Caki2 (cell line): ENCODE measurements at places on chromosomes 2 and 18. TPM values are rescaled to one million over a fixed set of nuclear protein-coding genes. Genes with fewer than 3 reads are reported as not detected.

TANC1 gene
- total RNA-seq = 7.8 and 9.7 TPM in 2 replicates

FARSB gene
- 1.6 and 3.4 TPM in 2 replicates for total RNA-seq

CMPK2 gene
- 4.2 and 10.7 TPM in 2 replicates for total RNA-seq

GKN1 gene
- not detected in 2 replicates for total RNA-seq

ANKRD23 gene
- 1.3 and 9.4 TPM in 2 replicates for total RNA-seq

FAM228A gene
- total RNA-seq = 1.5 TPM in 1 of 2 replicates, not detected in the other

NPPC gene
- not detected in 2 replicates for total RNA-seq

ALPP gene
- not detected in 2 replicates for total RNA-seq

UCN gene
- 2.2 and 5.3 TPM in 2 replicates for total RNA-seq

DLX1 gene
- total RNA-seq = 3.2 and 9.6 TPM in 2 replicates

NYAP2 gene
- not detected in 2 replicates for total RNA-seq

KCNIP3 gene
- total RNA-seq = 1.0 and 1.2 TPM in 2 replicates

NXPH2 gene
- total RNA-seq = 1.6 TPM in 1 of 2 replicates, not detected in the other

ANKRD30B gene
- total RNA-seq = not detected in 2 replicates

STARD6 gene
- total RNA-seq = not detected in 2 replicates

CCDC102B gene
- total RNA-seq = not detected in 2 replicates

TRIM43 gene
- not detected in 2 replicates for total RNA-seq

TSGA10 gene
- 0.35 and 1.8 TPM in 2 replicates for total RNA-seq

STPG4 gene
- 0.37 and 3.2 TPM in 2 replicates for total RNA-seq

SMYD1 gene
- total RNA-seq = not detected in 2 replicates

MAL gene
- total RNA-seq = 1.4 TPM in 1 of 2 replicates, not detected in the other

CRYGB gene
- not detected in 2 replicates for total RNA-seq

GAREM2 gene
- total RNA-seq = 3.0 and 3.6 TPM in 2 replicates

IL1RL2 gene
- total RNA-seq = not detected in 2 replicates

RGPD3 gene
- total RNA-seq = 0.03 and 0.98 TPM in 2 replicates

TMX3 gene
- 15.9 and 17.5 TPM in 2 replicates for total RNA-seq

RAB17 gene
- total RNA-seq = 0.20 TPM in 1 of 2 replicates, not detected in the other

SLC30A3 gene
- total RNA-seq = not detected in 2 replicates

ADCYAP1 gene
- total RNA-seq = not detected in 2 replicates

PIEZO2 gene
- 2.8 and 9.4 TPM in 2 replicates for total RNA-seq

RAD51AP2 gene
- not detected in 2 replicates for total RNA-seq

CAVIN2 gene
- total RNA-seq = 0.84 TPM in 1 of 2 replicates, not detected in the other

PER2 gene
- total RNA-seq = 0.95 and 1.0 TPM in 2 replicates

UGT1A8 gene
- total RNA-seq = 0.87 and 2.2 TPM in 2 replicates

DLGAP1 gene
- 0.14 TPM in 1 of 2 replicates, not detected in the other for total RNA-seq

PLEKHH2 gene
- total RNA-seq = 7.5 and 8.0 TPM in 2 replicates

POTEJ gene
- total RNA-seq = not detected in 2 replicates

EVA1A gene
- 281 and 383 TPM in 2 replicates for total RNA-seq

ESPNL gene
- total RNA-seq = 0.10 TPM in 1 of 2 replicates, not detected in the other

SLC19A3 gene
- 0.52 and 1.0 TPM in 2 replicates for total RNA-seq

KIAA2012 gene
- total RNA-seq = not detected in 2 replicates

SPEG gene
- 8.4 and 22.9 TPM in 2 replicates for total RNA-seq

KYNU gene
- 132 and 187 TPM in 2 replicates for total RNA-seq

MREG gene
- 9.7 and 12.0 TPM in 2 replicates for total RNA-seq

GAD1 gene
- total RNA-seq = 4.4 and 5.6 TPM in 2 replicates

RNF152 gene
- total RNA-seq = not detected in 2 replicates

HOXD8 gene
- 20.0 and 22.0 TPM in 2 replicates for total RNA-seq

PPM1B gene
- total RNA-seq = 22.5 and 35.2 TPM in 2 replicates

GDF7 gene
- 0.68 and 0.72 TPM in 2 replicates for total RNA-seq

INHA gene
- total RNA-seq = not detected in 2 replicates

ALPG gene
- total RNA-seq = not detected in 2 replicates
